ENCODE measurements at places on chromosomes 7 and 10. TPM values are rescaled to one million over a fixed set of nuclear protein-coding genes. Genes with fewer than 3 reads are reported as not detected.

Gene A1CF
- total RNA-seq, result not detected

Gene GRM3
- total RNA-seq, result not detected

Gene C10orf62
- not detected for total RNA-seq

Gene NKX2-3
- not detected for total RNA-seq

Gene NAT16
- total RNA-seq, result not detected

Gene PNLIP
- not detected for total RNA-seq

Gene FAM149B1
- total RNA-seq, result 13.3 TPM
